Activated T-cell treated with anti-CD3 and anti-CD28 coated beads, Interleukin-2, amount 50 U/mL, for 24 hours (primary cell): ENCODE measurements at places on chromosomes 11 and 22.
A peak's percentile ranks its signal among the peaks of the same experiment; 100 is the strongest.

- no peak for DNase-seq
These were observed 87.9 kb upstream of the CLPB start for GRCh38 chr11:72522186-72522585.

DNA sequence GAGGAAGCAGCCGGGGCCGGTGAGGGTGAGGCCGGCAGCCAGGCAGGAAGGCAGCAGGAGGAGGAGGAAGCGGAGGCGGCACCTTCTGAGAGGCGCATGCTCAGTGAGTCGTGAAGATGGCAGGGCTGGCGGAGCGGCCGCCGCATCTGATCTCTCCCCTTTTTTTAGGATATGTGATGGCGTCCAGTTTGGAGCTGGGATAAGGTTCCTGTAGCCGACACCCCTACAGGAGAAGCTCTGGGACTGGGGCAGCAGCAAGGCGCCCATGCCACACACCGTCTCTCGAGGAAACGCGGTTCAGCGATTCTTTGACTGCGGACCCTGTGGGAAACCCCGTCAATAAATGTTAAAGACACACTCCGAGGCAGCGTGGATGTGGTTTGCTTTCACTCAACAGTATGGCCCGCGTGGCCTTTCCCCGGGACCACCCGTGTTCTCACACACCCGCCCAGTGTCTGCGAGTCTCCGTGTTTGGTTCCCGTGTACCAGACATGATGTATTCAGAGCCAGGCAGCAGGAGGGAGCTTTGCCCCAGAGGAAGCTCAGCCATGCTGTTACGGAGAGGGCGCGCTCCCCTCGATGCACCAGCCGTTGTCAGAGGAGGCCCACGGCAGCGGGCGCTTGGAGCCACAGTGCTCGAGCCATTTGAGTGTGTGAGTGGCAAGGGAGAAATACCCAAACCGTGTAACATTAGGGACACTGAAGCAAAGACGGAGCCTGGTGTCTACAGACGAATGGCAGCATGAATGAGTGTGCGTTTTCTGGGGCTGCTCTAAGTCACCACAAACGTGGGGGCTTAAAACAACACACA lies 27.7 kb upstream of the PARVB start:
- DNase-seq = peak; percentile 81

DNA sequence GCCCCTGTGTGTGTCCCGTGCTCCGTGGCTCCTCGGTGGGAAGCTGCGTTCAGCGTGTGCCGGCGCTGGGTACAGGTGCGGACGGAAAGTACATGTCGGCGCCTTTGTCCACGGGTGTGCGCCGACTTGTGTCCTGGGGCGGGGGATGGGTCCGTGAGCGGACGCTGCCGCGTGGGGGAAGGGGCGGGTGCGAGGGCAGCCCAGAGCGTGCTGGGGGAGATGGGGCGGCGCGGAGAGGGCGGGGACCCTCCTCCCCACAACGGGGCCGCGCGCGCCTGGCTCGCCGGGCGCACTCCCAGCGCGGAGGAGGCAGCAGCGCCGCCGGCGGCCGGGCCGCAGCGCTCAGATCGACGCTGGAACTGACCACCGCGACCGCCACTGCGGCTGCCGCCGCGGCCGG lies 33.6 kb upstream of the RELT start:
- DNase-seq = no peak

DNA sequence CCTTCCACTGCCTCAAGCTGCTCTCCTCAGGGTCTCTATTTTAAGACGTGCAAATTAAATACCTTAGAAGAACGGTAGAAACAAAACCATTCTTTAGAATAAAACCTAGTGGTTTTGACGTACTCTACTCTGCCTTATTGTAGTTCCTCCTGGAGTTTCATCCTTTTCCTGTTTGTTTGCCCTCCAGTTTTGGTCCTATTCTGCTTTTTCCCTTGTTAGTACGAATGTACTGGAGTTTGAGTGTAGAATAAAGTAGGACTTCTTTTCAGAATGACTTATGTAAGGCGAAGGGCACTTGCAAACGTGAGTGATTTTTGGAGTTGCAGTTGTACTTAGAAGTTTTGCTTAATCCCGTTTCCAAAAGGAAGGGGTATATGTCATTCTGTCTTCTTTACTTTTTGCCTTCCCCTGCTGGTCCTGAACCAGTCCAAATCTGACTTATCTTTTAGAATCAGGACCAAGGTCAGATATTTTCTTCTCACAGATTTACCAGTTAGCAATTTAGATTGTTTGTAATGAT lies 1.4 kb downstream of the SIK2 start:
- no peak for DNase-seq

DNA sequence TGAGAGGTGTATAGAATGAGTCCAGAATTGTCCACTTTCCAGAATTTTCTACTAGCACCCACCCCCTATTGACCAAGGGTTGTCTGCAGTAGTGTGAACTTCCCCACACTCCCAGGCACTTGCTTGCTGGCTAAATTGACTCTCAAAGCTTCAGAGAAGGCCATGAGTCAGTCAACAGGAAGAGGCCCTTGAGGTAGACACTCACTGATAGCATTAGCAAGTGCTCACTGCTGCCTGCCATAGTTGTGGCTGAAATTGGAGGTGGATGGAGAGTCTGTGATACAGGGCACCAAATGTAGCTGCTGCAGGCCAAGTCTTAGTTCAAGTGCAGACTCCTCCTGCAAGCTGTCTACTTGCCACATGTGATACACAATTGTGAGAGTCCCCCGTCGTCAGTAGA lies 156.8 kb downstream of the SPON1 start:
- DNase-seq = no peak

DNA sequence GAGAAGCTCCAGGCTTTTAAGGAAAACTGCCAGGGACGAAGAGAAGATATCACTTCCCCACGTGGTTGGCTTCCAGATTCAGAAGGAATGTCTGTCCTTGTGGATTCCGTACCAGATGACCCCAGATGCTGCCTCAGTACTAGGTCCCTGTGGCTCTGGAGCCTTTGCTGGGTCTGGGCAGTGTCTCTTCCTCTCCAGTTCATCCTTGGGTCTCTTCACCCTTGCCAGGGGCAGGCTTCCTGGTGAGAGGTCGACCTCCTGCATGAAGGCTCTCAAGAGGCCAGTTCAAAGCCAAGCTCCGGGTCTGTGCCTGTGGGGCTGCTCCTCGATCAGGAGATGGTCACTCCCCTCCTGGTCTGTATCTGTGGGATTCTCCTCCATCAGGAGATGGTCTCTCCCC lies 74.7 kb upstream of the B3GAT1 start:
- peak; percentile 9 for DNase-seq

DNA sequence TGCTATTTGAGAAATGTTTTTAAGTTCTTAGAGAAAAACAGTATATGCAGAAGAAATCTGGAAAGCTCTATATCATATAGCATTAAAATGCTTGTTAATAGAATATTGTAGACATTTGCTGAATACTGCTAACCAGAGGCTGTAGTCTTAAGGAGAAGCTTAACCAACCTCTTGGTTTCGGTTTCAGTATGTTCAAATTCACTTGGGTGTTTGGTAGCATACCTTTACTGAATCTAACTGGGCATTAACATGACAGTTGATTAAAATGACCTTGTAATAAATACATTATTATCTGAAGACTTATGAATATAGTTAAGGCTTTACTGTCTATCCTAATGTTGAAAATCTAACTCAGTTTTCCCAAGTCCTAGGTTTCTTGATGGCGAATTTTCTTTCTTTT lies 5.4 kb downstream of the PCF11 start:
- DNase-seq = no peak

DNA sequence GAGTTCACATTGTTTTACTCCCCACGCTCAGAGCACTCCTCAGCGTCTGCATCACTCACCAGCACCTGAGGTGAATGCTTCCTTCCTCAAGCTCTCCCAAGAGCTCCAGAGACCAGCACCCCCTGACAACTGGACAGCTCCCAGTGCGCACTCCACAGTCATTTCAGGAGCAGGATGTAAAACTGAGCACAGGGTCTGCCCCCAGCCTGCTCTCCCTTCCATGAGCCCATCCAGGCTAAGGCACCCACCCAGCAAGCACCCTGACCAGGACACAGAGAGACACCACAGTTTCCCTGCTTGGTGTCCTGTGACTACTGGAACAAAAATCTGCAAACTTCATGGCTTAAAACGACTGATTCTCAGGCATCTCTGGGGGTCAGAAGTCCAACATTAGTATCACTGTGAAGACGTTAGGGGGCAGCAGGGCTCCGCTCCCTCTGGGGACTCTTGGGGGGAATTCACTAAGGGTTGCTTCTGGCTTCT lies 3.3 kb downstream of the SCGB1D2 start:
- no peak for DNase-seq

DNA sequence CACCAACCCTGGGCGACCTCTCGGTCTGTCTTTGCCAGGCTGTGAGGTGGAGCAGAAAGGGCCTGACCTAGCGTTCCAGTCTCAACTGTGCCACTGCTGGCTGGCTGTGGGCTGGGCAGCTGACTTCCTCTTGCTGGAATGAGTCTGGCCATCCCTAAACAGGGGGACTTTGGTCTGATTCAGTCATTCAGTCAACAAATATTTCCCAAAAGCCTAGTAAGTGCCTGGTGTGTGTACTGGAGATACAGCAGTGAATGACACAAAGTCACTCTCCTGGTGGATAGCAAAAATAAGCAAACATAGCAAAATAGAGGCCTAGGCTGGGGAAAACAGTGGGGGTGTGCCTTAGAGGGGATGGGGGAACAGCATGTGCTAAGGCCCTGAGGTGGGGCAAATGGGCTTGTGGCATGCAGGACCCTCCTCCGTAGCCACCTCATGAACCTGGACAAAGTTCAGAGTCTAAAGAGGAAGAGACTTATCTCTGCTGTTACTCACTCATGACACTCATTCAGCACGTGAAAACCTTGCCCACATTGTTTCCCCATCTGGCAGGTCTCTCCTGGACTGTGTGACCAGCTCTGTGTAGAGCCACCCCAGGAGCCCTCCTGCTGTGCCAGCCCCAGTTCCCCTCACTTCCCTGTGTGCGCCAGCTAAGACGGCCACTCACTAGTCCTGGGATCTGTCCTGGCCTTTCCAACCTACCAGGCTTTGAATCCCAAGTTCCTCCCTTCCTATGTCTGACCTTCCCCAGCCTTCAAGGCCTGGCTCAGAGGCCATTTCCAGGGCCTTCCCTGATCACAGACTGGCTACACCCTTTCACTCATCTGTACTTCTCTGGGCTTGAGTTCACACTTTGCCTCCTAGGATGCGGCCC lies 4.7 kb downstream of the GUCD1 start:
- DNase-seq = no peak

DNA sequence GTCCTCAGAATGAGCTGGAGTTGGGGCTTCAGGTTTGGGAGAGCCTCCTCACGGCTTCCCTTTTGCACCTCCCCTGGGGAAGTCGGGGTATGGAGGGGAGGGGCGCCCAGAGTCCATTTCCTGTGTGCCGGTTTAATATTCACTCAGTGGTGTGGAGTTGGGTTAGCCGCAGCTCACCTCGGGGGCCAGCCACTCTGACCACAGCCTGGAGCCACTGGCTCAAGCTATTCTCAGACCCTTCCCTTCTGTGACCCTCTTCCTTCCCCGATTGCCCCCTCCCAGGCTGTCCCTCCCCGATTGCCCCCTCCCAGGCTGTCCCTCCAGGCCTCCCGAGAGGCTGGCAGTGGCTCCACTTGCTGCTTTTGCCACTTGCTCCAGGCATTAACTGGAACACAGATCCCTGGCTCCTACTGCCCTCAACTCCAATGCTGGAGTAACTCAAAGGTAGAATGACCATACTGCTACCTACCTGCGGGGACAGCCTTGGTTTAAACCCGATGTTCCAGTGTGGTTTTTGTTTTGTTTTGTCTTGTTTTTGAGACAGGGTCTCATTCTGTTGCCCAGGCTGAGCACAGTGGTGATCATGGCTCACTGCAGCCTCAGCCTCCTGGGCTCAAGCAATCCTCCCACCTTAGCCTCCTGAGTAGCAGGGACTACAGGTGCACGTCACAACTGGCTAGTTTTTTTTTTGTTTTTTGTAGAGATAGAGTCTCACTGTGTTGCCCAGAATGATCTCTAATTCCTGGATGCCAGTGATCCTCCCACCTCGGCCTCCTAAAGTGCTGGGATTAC lies 29.3 kb downstream of the RPUSD4 start:
- DNase-seq = no peak

GRCh38 chr11:126990716-126991480 lies 9.7 kb downstream of the KIRREL3 start:
- DNase-seq = no peak

- no peak for DNase-seq
These were observed 86.2 kb upstream of the SORL1-AS1 start for GRCh38 chr11:121539000-121539399.

GRCh38 chr22:25182131-25183110 lies 17.2 kb upstream of the CRYBB3 start:
- no peak for DNase-seq

DNA sequence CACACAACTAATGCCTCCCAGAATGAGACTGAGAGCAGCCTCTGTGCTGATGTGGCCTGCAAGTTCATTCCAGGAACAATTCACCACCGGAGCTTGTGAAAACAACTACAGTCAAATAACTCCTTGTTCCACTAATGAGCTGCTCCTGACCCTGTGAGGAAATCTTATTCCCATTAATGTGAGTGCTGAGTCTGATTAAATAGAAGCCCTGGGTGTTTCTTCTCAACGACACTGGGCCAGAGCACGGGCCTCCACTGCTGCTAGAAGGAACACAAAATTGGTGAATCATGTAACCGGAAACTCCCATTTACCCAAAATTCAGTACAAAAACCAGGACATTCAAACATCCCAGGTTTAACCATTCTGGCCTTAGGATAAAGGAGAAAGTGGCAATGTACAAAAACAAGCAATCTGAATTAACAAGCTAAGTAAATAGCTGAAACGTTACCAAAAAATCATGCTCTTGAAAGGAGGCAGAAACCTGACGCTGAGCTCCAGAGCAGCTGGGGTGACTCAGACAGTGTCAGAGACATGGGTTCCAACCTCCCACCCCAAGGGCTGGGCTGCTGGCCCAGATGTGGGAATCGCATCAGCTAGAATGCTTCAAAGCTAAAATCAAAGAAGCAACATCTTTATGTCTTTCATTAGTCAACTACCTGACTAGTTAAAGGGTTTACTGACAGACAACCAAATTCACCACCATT lies 26.7 kb downstream of the SERGEF start:
- DNase-seq = no peak

DNA sequence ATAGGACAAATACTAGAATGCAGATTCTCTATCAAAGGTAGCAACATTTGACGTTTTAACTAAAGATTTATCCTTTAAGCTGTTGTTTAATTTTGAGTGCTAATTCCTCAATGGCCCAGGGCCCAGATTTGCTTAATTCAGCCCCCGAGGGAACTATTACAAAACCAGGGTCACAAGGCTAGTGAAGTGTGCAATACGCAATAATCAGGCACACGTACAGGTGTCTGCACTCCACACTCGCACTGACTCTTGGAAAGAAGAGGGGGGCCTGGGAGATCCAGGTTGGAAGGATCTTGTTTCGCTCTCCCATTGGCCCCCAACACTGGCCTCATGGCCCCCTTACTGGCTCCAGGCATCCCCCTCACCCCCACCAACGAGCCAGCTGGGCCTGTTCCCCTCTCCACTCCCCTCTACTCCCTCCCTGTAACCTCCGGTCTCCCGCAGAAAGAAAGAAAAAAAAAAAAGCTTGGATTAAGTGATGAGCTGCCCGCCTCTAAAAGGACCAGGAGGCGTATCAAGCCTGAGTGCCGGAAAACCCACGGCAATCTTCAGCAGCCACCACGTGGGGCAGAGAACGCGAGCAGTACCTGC lies 2.2 kb upstream of the KIRREL3 start:
- DNase-seq = no peak

- no peak for DNase-seq
These were observed 1432.6 kb upstream of the TENM4 start for GRCh38 chr11:80873310-80873999.

GRCh38 chr22:38891256-38891655 lies 19.2 kb upstream of the CBX6 start:
- no peak for DNase-seq

GRCh38 chr22:23073526-23074229 lies 3.4 kb downstream of the GNAZ start:
- no peak for DNase-seq
